Stimulated activated CD8-positive, alpha-beta memory T cell treated with anti-CD3 and anti-CD28 coated beads, Interleukin-15, amount 100 ng/mL, for 4 hours (primary cell): ENCODE measurements at places on chromosomes 1 and 21.

DNA sequence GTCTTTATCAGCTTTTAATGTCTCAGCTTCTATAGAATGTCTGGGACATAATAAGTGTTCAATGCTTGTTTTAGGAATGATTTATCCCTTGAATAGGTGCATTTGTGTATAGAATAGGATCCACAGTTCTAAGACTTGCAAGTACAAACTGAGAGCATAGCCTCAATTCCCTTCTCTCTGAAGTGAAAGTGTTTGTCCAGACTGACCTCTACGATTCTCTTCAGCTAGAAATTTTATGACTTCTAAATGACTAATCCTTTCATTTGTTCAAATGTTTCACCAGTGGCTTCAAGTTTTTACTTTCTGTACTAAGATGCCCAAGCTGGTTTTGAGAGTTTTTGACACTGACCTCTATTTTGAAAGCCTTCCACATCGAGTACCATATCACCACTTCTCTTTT lies 608.2 kb upstream of the ADGRL4 start:
- DNase-seq = no peak

DNA sequence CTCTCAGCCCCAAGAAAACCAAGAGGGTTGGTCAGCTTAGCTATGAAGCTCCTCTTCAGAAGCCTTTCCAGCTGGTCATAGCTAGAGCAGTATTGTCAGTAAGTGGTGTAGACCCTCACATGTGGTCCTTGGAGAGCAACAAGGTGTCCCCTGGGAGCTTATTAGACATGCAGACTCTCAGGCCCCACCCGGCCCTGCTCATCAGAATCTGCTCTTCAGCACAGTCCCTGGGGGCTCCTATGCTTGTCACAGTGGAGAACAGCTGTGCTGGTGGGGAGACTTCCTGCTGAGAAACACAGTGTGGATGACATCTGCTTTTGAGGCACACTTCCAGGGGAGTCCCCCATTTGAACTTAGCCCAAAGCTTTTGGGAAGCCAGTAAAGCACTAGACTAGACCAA lies 21.9 kb upstream of the NEK2 start:
- no peak for DNase-seq

- DNase-seq = no peak
These were observed 7.0 kb upstream of the GPR88 start for GRCh38 chr1:100530880-100531487.

GRCh38 chr1:58928514-58928913 lies 144.7 kb upstream of the JUN start:
- DNase-seq = no peak

- DNase-seq = no peak
These were observed 488.6 kb upstream of the RGS18 start for GRCh38 chr1:191669629-191670028.

GRCh38 chr21:43005635-43006034 lies 31.3 kb downstream of the PKNOX1 start:
- DNase-seq = no peak

GRCh38 chr1:184518736-184519357 lies 132.0 kb downstream of the C1orf21 start:
- no peak for DNase-seq

GRCh38 chr1:39105841-39106765 lies 80.0 kb downstream of the NDUFS5 start:
- no peak for DNase-seq

DNA sequence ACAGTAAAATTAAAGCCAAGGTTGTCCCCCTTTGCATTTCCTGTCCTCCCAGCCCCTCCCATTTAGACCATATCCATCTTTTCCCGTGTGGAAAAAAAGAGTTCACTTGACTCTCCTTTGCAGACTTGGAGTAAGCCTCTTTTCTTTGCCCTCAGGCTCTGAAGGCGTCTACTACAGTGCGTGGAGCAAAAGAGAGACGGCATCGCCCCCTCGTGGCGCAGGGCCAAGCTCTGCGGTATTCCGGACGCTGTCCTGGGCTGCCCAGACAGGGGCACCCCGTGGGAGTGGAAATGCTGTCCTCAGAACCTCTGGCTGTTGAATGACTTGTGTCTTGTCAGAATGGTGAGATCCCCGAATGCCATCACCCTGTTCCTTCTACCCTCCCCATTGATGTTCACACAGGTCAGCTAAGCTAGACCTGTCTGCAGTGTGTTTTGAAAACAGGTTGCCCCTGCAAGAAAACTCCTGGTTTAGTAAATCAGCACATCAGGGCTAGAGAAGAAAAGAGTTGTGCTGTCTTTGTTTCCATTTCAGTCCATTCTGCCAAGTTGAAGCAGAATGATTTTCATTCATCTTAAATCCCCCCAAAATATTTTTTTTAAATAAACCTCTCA lies 12.3 kb upstream of the GJA8 start:
- peak; percentile 6 for DNase-seq

GRCh38 chr21:35015435-35016024 lies 33.6 kb downstream of the RUNX1 start:
- DNase-seq = no peak
